ENCODE measurements at places on chromosomes 12 and 14. TPM values are rescaled to one million over a fixed set of nuclear protein-coding genes. Genes with fewer than 3 reads are reported as not detected.

GOLGA3 gene
- total RNA-seq, result 130 TPM

FAR2 gene
- 13.5 TPM for total RNA-seq

FAIM2 gene
- total RNA-seq, result not detected

ASPG gene
- total RNA-seq, result not detected

LTB4R gene
- total RNA-seq, result 11.6 TPM

SLCO1B1 gene
- total RNA-seq, result not detected

MSRB3 gene
- total RNA-seq, result 4.5 TPM

SLC4A8 gene
- 4.2 TPM for total RNA-seq

SLC5A8 gene
- total RNA-seq, result not detected

TAC3 gene
- not detected for total RNA-seq

CD163L1 gene
- 0.35 TPM for total RNA-seq

LYSET gene
- total RNA-seq, result 6.9 TPM

RASSF9 gene
- total RNA-seq, result 0.17 TPM

SLC8A3 gene
- not detected for total RNA-seq

TAS2R13 gene
- 0.11 TPM for total RNA-seq

RFX4 gene
- not detected for total RNA-seq

DPF3 gene
- total RNA-seq, result 30.5 TPM

PFKM gene
- 80.8 TPM for total RNA-seq

IL22 gene
- total RNA-seq, result not detected

UNC79 gene
- total RNA-seq, result not detected

CCDC196 gene
- not detected for total RNA-seq

SLC35F4 gene
- total RNA-seq, result not detected

CYP27B1 gene
- total RNA-seq, result 8.6 TPM

KCNA1 gene
- total RNA-seq, result not detected

GNB3 gene
- 1.8 TPM for total RNA-seq

SIX1 gene
- total RNA-seq, result 18.2 TPM

RNASE4 gene
- total RNA-seq, result 8.5 TPM

TMCC3 gene
- 6.5 TPM for total RNA-seq

RND1 gene
- 7.6 TPM for total RNA-seq

TPPP2 gene
- total RNA-seq, result not detected

TBK1 gene
- total RNA-seq, result 23.1 TPM

C12orf54 gene
- not detected for total RNA-seq

AQP6 gene
- total RNA-seq, result not detected

HIGD1C gene
- not detected for total RNA-seq

MUCL1 gene
- total RNA-seq, result not detected

WSCD2 gene
- total RNA-seq, result not detected

ASIC1 gene
- total RNA-seq, result 6.3 TPM

CISTR gene
- not detected for total RNA-seq

TEX22 gene
- total RNA-seq, result 0.40 TPM

PPP1R3E gene
- total RNA-seq, result 5.0 TPM

ABCD2 gene
- not detected for total RNA-seq

SUPT16H gene
- total RNA-seq, result 92.6 TPM

A2M gene
- total RNA-seq, result not detected

MYH7 gene
- total RNA-seq, result not detected

CLEC4C gene
- not detected for total RNA-seq

NABP2 gene
- 91.6 TPM for total RNA-seq

SPIC gene
- total RNA-seq, result not detected

SCNN1A gene
- total RNA-seq, result 2.9 TPM

DLGAP5 gene
- 94.1 TPM for total RNA-seq

CABP1 gene
- not detected for total RNA-seq

Measured in PC-3 (cell line).